ENCODE measurements at places on chromosomes 7 and 10.
A peak's percentile ranks its signal among the peaks of the same experiment; 100 is the strongest.

DNA sequence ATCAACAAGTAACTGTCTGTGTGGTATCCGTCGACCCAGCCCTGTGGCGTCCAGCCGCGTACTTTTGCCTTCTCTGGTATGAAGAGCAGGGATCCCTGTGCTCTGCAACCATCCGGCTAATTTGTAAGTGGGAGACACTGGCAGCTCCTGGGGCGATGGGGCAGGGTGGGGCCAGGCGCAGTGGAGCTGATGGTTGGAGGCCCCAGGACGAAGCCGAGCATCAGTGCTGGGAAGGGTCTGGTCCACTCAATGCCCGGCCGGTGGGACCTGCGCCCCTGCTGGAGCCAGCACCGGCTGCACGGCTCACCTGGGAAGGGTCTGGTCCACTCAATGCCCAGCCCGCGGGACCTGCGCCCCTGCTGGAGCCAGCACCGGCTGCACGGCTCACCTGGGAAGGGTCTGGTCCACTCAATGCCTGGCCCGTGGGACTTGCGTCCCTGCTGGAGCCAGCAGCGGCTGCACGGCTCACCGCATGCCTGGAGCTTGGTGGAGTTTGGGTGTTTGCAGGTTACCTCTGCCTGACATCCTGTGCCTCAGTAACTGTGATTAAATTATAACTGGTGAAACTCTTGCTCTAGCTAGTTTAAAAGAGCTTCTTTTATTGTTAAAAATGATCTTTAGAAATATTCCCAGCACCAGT lies 96.1 kb downstream of the NKX6-2 start:
- DNase-seq = no peak

DNA sequence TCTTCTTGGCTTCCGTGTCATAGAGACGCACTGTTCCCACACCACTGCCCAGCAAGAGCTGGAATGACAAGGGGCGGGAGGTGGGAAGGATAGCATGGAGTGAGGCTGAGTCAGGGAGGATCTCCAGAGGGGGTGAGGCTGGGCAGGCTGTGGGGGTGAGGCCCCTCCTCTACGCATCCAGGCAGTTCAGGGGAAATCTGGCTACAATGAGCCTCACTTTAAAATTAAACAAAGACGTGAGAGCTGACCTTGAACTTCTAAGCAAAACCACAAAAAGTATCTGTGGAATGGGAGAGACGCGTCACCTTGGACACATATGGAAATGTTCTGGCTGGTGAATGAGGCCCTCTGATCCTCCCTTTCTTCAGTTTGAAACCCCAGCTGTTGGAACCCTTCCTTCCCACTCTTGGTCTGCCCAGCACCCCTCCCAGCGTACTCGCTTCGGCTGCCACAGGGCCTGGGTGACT lies 17.7 kb downstream of the WDR91 start:
- no peak for DNase-seq

GRCh38 chr7:37916673-37917660 lies at the start of gene SFRP4:
SFRP4 (minus strand) TSS chr7:37916817; CDS start chr7:37916537, 280 bp downstream.
- DNase-seq = peak; percentile 53

DNA sequence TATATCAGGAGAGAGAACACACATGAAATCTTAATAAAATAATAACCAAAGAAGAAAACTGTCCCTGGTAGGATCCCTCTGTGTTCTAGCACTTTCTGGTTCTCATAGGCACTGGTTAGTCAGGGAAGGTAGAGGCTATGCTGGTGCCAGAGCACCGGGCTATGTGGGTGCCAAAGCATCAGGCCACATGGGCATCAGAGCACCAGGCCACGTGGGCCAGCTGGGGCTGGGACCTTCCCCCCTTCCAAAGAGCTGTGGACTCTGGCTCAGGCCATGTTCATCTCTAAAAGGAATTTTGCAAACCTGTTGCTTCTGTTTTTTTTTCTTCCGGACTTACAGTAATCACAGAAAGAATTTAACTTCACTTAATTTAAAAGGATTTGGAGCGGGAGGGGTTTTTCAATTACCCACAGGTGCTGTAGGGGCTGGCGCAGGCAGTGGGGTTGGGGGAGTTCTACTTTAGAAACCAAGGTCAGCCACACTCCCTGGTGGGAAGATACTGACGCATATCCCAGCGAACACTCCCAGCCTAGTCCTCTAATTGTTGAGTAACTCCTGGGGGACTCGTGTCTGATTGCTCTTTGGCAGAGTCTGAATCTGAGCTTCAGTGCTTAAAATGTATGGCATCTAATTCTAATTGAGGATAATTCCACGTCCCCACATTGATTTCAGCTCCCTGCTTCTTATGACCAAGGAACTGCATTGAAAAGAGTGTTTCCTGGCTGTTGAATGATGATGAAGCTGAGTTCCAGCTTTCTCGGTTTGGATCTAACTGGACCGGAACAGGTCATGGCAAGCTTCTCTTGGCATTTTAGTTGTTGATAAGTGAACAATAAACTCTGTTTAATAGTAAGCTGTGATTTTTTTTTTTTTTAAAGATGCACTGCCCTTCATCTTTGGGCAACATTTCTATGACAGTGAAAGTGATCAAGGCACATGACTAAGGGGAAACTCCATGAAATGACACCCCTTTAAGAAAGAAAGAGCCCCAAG lies 110.7 kb upstream of the FZD8 start:
- DNase-seq = no peak

- no peak for DNase-seq
Observed at GRCh38 chr7:26060733-26061677, 91.0 kb upstream of the NFE2L3 start.

GRCh38 chr7:124058515-124058914 lies 25.6 kb upstream of the TMEM229A start:
- DNase-seq = no peak

GRCh38 chr7:45596665-45597095 lies 22.5 kb downstream of the ADCY1 start:
- no peak for DNase-seq

DNA sequence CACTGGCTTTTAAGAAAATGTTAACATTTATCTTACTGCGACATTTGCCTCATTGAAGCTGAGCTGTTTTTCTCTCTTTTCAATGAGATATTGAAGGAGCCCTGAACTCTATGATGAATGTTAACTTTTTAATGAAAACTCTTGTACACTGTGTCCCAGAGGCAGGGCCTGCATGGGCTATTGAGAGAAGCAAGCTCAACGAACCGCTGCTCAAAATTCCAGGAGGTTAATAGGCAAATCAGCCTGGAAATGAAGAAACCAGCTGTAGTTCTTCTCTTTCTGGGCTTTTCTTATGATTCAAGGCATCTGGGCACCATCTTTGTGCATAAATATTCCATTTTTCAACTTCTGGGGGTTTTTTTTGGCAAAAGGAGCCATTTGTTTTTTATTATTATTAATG lies 168.4 kb upstream of the NPVF start:
- DNase-seq = no peak

DNA sequence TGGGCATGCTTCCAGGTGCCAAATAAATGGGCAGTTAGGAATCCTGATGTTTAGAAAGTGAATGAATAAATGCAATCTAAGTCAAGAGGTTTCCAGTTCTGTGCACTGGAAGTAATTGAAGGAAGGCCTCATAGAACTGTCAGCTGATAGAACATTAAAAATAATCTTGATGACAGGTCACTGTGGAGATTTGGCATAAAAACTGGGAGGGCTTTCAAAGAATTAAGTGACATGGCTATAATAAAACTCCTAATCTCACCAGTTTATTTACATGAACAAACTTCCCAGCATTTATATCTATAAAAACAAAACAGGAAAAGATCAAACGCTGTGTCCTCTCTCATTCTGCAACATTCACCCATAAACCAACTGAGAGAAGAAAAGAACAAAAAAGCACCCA lies 170.5 kb downstream of the SLIT1 start:
- DNase-seq = no peak

- DNase-seq = no peak
Observed at GRCh38 chr7:74197449-74198124, 12.2 kb upstream of the LAT2 start.

DNA sequence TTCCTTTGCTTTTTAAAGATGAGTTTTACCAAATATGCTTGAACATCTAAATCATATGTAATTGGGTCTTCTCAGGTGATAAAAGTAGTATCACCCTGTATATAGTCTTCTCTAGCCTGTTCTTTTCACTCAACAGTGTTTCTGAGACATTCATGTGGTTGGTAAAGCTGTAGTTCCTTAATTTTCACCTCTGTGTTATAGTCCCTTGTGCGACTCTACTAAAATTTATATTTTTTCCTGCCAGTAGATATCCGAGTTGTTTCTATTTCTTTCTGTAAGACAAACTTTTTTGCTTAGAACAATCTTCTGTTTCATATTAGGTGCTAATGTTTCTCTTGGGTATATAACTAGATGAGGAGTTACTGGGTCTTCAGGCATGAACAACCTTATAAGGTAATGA lies 35.6 kb downstream of the SYPL1 start:
- no peak for DNase-seq

GRCh38 chr7:149662591-149663095 lies 110.7 kb downstream of the ZNF467 start:
- peak; percentile 58 for DNase-seq

DNA sequence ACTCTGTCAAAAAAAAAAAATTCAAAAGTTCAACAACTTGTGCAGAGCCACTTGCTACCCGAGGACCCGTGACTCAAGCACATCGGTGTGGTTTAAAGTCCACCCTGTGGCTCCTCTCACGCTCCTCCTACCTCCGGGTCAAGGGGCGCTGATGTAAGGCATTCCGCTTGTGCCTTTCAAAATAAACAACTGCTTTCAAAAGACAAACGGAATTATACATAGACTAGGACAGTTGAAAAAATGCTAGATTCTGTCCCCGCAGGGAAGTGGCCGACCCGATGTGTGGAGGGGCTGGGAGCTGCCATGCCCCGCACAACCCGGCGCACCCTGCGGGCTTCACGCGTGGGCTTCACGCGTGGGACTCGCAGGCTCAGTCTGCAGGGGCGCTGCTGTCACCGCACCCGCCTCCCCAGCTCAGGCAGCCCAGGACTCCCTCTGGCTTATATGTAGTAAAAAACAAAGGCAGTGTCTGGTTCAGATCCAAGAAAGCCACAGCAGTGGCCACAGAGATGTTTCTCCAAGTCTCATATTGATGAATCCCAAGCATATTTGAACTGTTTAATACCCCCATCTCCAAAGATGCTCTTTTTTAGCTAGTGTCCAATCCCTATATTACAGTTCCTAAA lies 239.7 kb upstream of the INHBA start:
- no peak for DNase-seq

- no peak for DNase-seq
Observed at GRCh38 chr10:126911301-126911700, 6.1 kb downstream of the DOCK1 start.

GRCh38 chr10:88851706-88852105 lies at the start of gene ANKRD22:
ANKRD22 (minus strand) TSS chr10:88851844; CDS start chr10:88851607, 237 bp downstream.
- DNase-seq = peak; percentile 98

GRCh38 chr10:80537736-80538480 lies at the start of gene SH2D4B:
SH2D4B (plus strand) TSS chr10:80537902; CDS start chr10:80538332, 430 bp downstream.
- DNase-seq = no peak

GRCh38 chr7:70630818-70631457 lies 501.0 kb upstream of the GALNT17 start:
- DNase-seq = no peak

DNA sequence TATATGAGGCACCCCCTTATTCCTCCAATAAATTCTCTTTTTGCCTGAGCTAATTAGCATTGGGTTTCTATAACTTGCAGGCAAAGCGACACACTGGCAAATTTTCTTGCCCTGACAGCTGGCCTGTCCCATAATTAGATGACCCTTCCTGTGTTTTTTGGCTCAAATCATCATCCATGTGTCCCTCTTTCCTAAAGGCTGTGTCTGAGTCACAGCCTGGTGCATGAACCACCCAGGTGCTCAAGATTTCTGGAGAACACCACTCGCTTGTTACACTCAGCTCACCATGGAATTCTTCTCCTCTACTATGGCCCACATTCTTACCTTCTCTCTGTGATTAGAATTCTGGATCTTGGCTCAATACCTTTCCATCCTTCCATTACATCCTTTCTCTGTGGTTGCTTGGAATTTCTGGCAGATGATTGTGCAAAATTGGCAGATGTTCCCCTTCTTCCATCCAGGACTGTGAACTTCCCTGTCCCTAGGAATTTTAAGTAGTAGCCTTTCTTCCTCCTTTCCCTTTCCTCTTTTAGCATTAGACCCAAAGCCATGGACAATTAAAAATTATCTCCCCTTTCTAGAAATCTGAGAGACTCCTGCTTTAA lies 116.0 kb upstream of the ANKRD1 start:
- DNase-seq = no peak

- no peak for DNase-seq
Observed at GRCh38 chr7:1422512-1423263, 36.6 kb downstream of the MICALL2 start.

DNA sequence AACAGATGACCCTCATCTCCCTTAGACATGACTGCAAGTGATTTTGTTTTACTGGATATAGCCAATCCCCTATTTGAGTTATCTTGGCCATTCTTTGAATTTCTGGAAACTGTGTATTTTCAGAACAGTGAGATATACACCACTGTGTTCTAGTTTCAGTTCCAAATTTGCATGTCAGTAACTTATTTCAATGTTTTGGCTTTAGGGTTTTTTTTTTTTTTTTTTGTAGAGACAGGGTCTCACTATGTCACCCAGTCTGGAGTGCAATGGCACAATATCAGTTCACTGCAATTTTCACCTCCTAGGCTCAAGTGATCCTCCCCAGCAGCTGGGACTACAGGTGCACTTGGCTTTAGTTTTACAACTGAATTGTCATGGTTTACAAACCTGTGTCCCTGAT lies 67.2 kb downstream of the ATAD1 start:
- no peak for DNase-seq

DNA sequence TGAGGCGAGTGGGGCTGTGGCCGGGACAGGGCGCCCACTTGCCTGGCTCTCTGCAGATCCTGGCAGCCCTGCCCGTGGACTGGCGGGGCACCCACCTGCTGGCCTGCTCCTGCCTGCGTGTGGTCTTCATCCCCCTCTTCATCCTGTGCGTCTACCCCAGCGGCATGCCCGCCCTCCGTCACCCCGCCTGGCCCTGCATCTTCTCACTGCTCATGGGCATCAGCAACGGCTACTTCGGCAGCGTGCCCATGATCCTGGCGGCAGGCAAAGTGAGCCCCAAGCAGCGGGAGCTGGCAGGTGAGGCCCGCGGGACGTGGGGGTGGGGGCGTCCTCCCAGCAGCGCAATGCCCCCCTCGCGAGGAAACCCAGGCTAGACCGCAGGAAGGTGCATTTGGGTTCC lies 17.6 kb downstream of the SLC29A4 start:
- DNase-seq = no peak

GRCh38 chr7:112765105-112765504 lies 25.1 kb downstream of the TMEM168 start:
- no peak for DNase-seq

DNA sequence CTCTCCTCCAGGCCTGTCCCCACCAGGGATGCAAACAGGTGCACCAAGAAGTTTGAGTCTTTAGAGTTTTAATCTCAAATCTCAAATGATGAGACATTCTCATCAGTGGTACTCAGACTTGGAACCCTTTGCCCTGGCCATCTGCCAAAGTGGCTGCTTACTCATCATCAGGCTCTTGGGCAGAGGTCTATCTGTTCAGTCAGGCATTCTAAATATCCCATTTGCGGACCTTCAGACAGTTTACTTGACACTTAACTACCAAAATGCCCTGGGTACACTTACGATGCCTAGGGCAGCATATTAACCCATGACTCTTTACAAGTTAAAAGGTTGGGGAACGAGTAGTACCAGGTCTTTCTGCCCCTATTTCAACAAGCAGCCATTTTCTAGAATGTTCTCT lies 61.2 kb upstream of the YAE1 start:
- no peak for DNase-seq

Measured in MV-4-11 (cell line).